ENCODE measurements at places on chromosomes 4 and X.

DNA sequence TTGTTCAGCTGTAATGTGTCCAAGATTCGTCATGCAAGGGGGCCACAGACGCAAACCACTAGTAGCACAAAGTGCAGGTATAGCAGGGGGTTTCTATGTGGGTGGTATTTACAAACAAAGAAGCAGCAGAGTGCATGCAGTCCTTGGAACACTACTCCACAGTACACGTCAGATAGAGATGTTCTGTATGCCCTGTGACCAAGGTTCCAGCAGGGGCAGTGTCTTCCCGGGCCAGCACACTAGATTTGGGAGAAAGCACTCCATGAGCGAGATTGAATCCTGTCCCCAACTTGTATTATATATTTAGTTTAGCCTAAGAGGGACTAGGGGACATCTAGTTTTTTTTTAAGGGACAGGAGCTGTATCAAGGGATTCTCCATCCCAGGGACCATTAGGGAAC, 54.4 kb upstream of the ESX1 start:
- no peak for DNase-seq

DNA sequence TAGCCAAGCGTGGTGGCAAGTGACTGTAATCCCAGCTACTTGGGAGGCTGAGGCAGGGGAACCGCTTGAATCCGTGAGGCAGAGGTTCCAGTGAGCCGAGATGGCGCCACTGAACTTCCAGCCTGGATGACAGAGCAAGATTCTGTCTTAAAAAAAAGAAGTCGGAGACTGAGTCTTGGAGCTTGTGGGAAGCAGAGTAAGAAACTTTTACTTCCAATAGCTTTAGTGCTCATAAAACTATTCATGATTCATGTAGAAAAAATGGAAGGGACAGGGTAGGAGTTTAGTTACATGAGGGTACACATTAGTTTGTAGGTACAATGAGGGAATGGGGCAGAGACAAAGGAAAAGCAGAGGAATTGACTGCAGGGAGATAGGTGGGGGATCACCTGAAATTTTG, 19.3 kb downstream of the RAP2C start:
- DNase-seq = no peak

- no peak for DNase-seq
Observed at GRCh38 chrX:155767051-155767875, 113.9 kb upstream of the VAMP7 start.

GRCh38 chr4:136864604-136865185, 667.6 kb downstream of the PCDH18 start:
- no peak for DNase-seq

GRCh38 chr4:67762086-67762485, 7.9 kb upstream of the GNRHR start:
- DNase-seq = no peak

- no peak for DNase-seq
Observed at GRCh38 chr4:151202851-151203455, 74.0 kb upstream of the PRSS48 start.

Measured in activated CD4-positive, CD25-positive, alpha-beta regulatory T cell treated with anti-CD3 and anti-CD28 coated beads, Interleukin-2, amount 50 U/mL, for 72 hours (primary cell).